ENCODE measurements at places on chromosomes 3 and 15.

DNA sequence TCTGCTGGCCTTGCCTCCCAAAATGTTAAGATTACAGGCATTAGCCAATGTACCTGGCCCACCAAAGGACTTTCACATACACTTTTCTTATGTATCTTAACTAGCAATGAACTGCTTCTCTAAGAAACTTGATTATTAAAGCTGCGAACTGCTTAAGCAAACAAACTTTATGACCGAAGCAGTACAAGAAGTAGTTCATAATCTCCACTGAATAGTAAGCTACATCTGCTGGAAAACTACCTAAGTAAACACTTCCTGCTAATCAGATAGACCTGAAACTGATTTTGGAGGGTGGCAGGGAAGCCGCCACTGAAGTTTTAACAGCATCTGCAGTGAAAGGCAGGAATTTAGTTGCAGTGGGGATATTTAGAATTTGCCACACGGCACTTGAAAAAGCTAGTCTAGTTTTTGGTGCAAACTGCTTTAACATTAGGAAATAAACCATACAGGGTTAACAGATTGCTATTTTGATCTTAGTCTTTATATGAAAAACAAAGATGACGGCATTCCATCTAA is 8.1 kb downstream of the HYPK start:
- no peak for DNase-seq

- DNase-seq: no peak
Measured at GRCh38 chr3:179948740-179949139, 88.0 kb downstream of the PEX5L start.

DNA sequence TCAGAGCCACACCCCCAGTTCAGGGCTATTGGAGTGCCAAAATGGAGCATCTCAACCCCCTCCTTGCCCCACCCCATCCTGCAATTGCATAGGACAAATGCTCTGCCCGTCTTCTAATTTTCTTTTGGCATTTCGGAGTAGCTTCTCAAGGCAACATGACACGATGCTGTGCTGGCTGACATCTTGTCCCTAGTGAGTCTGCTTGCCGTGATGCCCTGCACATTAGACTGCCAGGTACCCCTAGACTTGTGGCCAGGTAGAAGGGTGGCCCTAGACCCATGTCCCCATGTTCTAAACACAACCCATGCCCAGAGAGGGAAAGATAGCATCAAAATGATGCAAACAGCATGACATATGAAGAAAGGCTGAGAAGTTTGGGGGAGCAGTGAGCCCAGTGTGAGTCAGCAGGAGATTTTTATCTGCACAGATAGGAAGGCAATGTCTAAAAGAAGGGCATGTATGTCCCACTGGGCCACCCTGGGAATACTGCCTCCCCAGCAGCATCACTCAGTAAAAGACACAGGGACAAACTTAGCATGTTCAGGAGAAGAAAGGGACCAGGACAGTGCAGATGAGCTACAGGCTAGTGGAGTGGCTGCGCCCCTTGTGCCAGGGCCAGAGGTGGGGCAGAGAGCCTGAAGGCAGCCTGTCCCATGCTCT is 36.8 kb downstream of the CA12 start:
- no peak for DNase-seq

- DNase-seq: no peak
Measured at GRCh38 chr3:117054556-117054955, 345.0 kb downstream of the TUSC7 start.

GRCh38 chr3:193589129-193589528 is 3.9 kb upstream of the OPA1 start:
- no peak for DNase-seq

DNA sequence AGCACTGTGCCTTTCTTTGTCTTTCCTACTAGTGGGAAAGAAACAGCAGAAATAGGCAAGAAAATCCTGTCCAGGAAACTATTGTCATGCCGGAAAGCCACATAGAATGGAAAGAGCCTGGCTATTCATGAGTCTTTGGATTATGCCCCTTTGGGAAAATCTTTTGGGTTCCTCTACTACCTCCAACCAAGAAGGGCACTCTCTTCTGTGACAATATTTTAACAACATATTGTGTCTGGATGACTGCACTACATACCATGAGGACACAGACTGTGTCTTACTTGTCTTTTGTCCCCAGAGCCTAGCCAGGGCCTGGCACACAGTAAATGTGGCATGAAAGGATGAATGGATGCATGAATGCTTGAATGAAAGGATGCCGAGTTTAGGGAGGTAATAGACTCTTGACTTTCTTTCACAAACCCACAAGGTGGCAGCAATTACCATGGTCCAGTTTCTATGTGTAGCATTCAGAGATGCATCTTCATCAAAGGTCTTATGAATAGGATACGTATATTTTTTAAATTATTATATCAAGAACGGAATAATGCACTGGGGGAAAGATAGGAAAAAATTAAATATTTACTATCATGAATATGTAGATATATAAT is 30.3 kb downstream of the ARL14 start:
- DNase-seq: peak; percentile 23

GRCh38 chr3:180093535-180093934 is 56.8 kb upstream of the PEX5L start:
- no peak for DNase-seq

DNA sequence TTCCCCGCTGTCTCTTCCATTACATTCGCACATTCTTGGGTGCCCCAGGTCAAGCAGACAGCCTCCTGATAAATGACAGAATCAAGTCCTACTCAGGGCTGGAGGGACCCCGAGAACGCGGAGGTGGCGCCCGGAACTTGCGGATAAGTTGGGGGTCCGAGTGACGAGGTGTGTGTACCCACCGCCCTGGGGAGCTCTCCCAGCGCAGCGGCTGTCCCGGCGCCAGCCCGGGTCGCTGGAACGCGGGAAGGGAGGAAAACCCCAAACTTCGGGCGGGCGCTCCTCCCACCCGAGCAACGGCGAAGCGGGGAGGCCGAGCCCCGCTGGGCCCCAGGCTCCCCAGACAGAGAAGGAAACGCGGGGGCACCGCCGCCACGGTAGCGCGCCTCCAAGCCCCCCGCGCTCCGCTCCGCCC is 550 bp downstream of the CLN6 start:
- no peak for DNase-seq

DNA sequence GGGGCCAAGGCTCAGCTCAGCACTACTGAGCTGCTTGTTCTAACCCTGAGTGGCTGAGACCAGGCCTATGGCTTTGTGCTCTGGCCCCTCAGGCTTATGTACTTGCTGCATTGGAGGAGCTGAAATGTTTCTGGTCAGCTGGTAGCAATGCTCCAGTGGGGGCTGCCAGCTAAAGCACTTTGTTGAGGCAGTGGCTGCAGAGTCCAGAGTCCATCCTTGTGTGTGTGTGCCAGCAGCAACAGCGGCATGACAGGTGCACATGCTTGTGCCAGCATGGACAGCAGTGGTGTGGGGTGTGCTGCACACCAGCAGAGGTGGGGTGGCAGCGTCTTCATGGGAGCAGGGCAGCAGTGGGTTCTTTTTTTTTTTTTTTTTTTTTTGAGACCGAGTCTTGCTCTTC is 169.1 kb downstream of the VPS8 start:
- no peak for DNase-seq

GRCh38 chr3:127410137-127410488 is 122.3 kb upstream of the PRR20G start:
- DNase-seq: no peak

DNA sequence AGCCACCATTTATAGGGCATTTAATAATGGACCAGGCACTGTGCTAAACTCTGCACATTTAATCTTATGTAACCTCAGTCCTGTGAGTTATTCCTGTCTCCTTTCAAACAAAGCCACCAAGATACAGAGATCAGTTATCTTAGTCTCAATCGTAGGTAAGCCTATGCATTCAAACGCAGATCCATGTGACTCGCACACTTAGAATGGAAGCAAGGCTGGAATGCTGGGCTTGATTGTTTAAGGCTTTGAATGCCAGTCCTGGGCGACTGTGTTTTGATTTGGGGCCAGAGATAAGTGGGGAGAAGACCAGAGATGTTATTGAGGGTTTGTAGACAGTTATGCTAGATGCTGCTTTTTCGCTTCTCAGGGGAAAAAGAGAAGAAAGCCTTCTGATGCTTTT is 22.2 kb downstream of the MED12L start:
- no peak for DNase-seq

- no peak for DNase-seq
Measured at GRCh38 chr3:109924196-109924595, 586.9 kb upstream of the DPPA4 start.

- no peak for DNase-seq
Measured at GRCh38 chr3:142588703-142589102, 7.5 kb upstream of the PLS1 start.

- no peak for DNase-seq
Measured at GRCh38 chr3:131711114-131711768, 208.5 kb upstream of the MRPL3 start.

DNA sequence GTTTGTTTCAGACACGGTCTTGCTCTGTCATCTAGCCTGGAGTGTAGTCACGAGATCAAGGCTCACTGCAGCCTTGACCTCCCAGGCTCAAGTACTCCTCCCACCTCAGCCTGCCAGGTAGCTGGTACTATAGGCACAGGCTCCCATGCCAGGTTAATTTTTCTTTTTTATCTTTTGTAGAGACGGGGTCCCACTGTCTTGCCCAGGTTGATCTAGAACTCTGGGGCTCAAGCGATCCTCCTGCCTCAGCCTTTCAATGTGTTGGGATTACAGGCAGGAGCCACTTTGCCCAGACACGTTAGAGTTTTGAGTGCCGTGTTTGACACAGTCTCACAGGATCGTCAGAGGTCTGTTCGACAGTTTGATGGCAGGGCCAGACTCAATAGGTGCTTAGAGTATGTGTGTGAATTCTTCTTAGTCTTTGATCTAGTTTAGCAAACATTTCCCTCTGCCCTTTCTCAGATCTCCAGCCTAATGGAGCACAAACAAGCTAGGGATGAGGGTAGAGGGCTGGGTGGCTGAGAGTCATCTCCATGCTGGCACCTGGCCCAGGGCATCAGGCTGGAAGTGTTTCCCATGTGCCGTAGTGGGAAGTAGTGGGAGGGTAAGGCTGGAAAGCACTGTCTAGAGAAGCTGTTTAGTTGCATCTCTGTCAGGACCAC is 66.1 kb upstream of the DLG1 start:
- no peak for DNase-seq

GRCh38 chr3:98761643-98762229 is 1.4 kb upstream of the ST3GAL6 start:
- DNase-seq: no peak

DNA sequence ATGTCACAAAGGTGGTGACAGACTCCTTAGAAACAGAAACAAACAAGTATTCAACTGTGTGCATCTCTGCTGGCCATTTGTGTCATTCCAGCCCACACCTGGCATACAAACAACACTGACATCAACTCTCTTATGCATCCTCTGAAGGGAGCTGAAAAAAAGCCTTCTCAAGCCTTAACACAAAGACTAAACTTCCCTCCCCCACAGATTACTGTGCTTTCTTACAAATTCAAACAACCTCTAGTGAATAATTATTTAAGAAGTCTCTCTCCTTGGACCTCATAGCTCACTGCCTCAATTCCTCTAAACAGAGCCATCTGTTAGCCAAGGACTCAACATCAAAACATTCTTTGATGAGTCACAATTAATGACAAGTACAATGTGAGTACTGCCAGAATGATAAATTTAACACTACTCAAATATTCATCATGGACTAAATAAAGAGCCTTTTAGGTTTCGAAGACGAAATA is 132.1 kb downstream of the WDR76 start:
- peak; percentile 7 for DNase-seq

DNA sequence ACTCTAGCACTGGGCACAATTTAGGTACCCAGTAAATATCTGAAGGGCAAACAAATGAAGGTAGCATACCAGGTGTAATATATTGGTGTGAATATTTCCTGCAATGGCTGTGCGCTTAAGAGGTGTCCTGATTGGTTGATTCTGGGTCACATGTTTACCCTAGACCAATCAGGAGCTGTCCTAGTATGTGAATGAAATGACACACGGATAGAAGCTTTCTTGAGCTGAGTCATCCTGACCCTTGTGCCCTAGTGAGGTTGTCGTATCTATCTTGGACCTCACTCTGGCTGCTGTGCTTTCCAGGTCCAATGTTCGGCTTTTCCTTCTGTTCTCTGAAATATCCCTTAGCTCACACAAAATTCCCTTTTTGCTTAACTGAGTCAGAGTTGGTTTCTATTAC is 58.1 kb upstream of the FOXP1 start:
- DNase-seq: peak; percentile 68

All from A549 (cell line).